ENCODE measurements at places on chromosomes 5 and 9.
A peak's percentile ranks its signal among the peaks of the same experiment; 100 is the strongest.

GRCh38 chr9:72137697-72138365 is 11.4 kb upstream of the GDA start:
- DNase-seq = no peak

DNA sequence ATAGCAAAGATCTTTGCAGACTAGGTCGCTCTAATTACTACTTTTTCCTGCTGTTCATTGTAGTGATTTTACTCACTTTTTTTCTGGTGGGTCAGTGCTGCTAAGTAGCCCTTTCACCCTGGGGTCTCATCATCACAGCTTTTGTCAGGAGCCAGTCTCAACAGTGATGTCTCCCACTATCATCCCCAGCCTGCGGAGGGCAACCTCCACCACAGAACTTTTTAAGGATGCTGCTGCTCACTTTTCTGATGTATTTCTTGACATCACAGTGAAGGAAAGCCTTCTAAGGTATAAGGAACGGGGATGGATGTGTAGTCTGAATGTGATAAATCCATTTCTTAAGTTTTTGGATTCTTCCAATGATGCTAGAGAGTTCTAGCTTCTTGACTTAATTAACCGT is 242.5 kb upstream of the RIOK2 start:
- DNase-seq = no peak

DNA sequence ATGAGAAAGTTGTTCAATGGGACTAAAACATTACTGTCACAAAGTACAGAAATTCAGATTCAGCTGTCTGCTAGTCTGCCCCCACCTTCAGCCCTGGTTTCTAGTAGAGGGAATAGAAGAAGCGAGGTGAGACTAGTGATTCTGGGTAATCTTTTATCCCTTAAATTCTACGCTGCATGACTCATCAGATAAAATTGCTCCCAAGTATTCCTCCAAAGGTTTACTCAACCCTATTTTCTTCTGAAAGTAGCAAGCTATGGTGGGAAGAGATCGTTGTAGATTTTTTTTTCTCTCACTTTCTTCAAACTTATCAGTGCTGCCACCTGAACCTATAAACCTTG is 318.9 kb upstream of the RIOK2 start:
- DNase-seq = no peak

DNA sequence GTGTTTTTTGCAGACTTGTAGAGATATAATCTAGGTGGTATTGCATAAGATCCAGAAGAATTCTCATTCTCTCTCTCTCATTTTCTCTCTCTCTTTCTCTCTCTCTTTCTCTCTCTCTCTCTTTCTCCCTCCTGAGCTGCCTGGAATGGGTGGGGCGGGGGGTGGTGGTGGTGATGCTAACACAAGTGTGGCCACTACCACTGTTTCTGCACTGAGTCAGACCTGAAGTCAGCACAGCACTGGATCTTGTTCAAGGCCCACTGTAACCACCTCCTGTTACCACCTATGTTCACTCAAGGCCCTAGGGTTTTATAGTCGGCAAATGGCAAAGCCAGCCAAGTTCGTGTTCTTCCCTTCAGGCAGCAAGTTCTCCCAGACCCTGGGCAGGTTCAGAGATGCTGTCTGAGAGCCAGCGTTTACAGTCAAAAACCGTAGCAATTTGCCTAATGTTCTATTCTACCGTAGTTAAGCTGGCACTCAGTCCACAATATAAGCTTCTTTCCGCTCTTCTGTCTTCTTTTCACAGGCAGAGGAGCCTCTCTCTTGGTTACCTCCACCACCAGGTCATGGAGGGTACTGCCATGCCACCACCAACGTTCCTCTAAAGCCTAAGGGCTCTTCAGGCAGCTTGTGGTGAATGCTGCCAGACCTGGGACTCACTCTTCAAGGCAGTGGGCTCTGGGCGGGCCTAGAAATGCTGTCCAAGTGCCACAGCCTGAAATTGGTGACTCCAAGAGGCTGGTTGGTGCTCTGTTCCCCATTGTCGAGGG is 235.7 kb upstream of the PRR16 start:
- no peak for DNase-seq

- no peak for DNase-seq
These were observed 145.7 kb upstream of the DAB2 start for GRCh38 chr5:39570403-39571027.

DNA sequence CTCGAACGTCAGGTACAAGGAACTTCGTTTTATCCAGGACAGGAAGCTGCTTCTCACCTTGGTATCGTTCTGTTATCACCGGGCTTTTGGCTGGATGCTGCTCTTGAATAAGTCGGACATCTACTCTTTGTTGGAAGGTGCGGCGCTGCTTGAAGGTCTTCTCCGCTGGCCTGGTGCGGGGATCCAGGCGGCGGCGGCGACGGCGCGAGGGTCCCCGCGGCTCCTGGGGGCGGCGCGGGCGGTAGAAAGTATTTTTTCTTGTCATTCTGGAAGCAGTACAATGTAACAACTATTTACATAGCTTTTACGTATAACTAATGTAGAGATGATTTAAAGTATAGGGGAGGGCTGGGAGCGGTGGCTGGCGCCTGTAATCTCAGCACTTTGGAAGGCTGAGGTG is 52.3 kb downstream of the ACER2 start:
- DNase-seq = no peak

DNA sequence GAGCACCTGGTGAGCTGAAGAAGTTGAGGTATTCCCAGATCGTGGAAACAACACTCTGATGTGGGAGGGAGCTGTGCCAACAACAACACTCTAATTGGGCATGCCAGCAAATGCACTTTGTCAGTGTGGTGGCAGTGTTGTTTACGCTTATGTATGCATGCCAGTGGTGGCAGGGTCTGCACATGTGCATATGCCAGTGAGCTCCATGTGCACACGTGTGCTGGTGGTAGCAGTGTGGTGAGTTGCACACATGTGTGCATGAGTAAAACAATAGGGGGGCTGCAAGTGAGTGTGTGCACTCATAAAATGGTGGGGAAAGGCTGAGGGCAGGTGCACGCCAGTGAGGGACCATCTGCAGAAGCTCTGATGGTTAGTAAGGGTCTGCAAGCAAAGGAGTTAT is 134.2 kb downstream of the DMRTA1 start:
- no peak for DNase-seq

GRCh38 chr5:32304622-32305021 is 8.1 kb downstream of the MTMR12 start:
- peak; percentile 19 for DNase-seq

DNA sequence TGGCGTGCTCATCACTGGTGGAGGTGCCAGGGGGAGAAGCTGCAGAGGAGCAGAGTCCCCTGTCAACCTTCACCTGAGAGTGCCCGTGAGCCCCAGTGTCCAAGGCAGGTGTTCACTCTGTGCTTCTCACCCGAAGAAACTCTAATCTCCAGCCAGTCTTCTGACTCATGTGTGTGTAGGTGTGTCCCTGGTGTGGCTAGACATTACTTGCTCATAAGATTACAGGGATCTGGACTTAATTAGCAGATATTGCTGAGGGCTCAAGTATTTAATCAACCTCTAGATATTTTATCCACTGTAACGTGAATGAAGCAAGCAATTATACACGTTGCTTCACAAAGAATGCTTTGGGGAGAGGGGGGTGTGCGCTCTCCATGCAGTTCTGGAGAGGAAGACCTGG is 72.5 kb downstream of the MED10 start:
- DNase-seq = no peak

GRCh38 chr5:112960315-112960714 is 16.3 kb upstream of the DCP2 start:
- no peak for DNase-seq

GRCh38 chr9:90641884-90642487 is 638 bp downstream of the DIRAS2 start:
- no peak for DNase-seq

GRCh38 chr5:122615146-122615545 is 159.7 kb upstream of the SNX2 start:
- no peak for DNase-seq

DNA sequence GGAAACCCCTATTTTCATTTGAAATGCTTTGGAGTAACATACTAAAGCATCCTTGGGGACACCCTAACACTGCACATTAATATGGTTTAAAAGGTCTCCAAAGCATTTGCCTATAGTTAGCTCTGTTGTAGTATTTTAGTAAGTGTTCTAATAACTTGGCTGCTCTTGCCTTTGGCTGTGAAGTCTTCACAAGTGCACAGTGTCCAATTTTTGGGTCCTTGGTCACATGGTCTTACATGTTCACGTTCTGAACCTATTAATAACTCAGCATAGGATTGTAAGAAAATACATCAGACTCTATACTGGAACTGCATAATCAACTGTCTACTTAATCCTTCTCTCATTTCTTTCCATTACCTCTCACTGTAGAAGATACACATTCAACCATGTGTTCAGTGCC is 17.4 kb downstream of the ADAMTS19 start:
- DNase-seq = no peak

- DNase-seq = no peak
These were observed 44.9 kb upstream of the ZNF366 start for GRCh38 chr5:72552041-72552557.
